ENCODE measurements at places on chromosomes 7 and 10. TPM values are rescaled to one million over a fixed set of nuclear protein-coding genes. Genes with fewer than 3 reads are reported as not detected.

The PIP gene
- total RNA-seq, result not detected

DNA sequence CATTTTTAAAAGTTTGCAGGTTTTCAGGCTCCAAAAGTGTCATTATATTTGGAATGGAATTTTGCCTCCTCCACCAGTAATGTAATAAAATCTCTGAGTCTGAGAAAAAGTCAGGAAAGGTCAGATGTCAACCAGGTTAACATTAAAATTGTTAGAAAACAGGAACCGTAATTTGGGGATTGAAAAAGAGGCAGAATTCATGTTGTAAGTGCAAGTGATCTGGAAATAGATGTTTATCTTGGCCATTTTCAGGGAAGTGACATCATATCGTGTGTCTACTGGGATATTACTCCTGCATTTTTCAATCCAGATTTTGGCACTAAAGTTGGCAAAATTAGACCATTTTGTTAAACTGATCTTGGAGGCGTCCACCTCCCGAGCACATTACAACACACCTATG lies 428.5 kb upstream of the MGMT start:
- DNase-seq, result no peak

DNA sequence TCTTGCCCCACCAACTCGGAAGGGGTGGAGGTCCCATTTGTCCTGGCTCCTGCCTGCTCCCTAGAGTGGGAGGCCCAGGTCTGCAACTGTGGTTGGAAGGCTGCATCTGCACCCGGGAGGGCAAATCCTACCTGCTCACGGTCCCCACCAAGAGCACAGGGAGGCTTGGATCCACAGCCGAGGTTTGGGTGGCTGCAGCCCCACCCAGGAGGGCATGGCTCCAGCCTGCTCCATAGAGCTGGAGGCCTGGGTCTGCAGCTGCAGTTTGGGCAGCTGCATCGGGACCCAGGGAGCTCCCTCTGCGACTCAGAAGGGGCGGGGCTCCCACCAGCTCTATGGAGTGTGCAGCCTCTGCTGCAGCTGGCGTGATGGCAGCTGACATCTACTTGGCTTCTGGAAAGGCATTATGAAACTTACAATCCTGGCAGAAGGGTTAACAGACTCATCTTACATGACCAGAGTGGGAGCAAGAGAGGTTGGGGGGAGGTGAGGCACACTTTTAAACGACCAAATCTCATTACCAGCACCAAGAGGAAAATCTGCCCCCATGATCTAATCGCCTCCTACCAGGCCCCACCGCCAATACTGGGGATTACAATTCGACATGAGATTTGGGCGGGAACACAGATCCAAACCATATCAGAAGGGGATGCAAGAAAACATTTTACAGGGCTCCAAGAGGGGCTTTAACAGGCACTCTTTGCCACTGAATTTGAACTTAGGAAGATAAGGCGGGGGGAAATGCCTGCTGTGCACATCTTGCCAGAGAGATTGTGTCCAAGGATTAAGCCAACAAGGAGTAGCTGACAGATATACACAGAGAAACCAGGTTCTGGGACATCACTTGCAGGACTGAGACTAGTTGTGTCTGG lies 8.2 kb upstream of the BLVRA start:
- DNase-seq, result no peak

- no peak for DNase-seq
These were observed 51.9 kb downstream of the ALOX5 start for GRCh38 chr10:45425621-45426563.

GRCh38 chr10:73969224-73969841 lies 28.6 kb upstream of the VCL start:
- no peak for DNase-seq

Data from activated B cell treated with CpG ODN at 0.5 μM for 24 hours (primary cell).